Suppressor macrophage (primary cell): ENCODE measurements at places on chromosomes 4 and X.
A peak's percentile ranks its signal among the peaks of the same experiment; 100 is the strongest.

GRCh38 chr4:112063260-112063659 is 82.0 kb upstream of the FAM241A start:
- DNase-seq, result no peak

DNA sequence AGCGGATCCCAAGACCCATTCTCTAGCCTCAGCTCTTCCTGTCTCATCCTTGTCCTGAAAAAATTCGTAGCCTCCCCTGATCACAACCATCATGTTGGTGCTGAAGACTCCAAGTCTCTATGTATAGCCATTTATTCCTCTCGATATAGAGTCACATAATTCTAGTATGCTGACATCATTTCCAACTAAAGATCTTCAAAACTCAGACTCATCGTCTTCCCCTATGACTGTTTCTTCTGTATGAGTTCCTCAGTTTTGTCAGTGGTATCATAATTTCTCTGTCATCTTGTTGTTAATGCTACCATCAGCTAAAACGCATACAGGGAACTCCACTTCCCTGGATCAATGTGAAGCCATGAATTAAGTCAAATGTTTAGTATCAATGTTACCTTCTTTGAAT is 41.2 kb downstream of the UNC5C start:
- DNase-seq, result no peak

DNA sequence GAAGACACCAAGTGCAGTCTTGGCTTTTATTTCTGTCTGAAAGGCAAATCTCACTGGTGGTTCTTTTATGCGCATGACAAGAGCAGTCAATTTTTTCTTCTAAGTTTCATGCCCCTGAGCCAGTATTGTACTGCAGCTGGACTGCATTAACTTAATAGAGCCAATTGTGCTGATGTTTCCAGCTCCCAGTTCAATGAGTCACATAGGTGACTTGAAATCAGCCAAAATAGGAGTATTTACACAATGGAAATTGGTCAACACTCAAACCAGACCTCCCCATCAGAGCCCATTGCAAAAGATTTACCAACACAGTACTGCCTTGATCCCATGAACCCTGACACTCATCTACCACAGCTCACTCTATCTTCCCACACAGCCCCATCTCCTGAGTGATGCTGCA is 100.3 kb upstream of the GUCY1A1 start:
- DNase-seq, result no peak

DNA sequence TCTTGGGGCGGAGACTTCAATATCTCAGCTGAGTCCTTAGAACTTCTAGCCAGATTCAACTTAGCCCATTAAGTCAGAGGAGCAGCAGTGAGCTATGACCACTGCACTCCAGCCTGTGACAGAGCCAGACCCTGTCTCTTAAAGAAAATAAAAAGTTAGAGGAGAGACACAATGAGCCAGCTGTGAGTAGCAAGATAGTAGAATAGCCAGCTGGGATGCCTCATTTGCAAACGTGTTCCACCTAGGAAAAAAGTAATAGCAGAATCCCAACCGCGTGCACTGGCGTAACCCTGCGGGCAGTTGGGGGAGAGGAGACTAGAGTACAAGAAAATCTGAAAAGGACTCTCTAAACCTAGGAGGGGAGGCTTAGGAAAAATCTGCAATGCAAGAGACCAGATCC is 133.2 kb upstream of the ANXA3 start:
- no peak for DNase-seq

DNA sequence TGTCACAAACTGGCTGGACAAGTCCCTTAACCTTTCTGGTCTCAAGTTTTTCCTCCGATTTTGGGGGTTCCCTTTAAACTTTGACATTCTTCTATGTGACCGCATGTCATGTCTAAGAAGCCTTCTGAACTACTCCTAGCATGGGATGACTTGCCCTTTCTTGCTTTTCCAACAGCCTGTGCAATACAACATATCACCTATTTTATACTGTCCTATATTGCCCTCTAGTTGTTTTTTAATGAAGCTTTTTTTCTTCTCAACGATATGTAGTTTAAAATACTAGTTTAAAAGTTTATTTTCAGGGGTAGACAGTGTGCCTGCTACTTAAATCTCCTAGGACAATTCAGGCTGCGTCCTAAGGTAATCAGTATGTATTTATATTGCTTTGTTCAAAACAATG is 1.0 kb upstream of the IGBP1 start:
- no peak for DNase-seq

DNA sequence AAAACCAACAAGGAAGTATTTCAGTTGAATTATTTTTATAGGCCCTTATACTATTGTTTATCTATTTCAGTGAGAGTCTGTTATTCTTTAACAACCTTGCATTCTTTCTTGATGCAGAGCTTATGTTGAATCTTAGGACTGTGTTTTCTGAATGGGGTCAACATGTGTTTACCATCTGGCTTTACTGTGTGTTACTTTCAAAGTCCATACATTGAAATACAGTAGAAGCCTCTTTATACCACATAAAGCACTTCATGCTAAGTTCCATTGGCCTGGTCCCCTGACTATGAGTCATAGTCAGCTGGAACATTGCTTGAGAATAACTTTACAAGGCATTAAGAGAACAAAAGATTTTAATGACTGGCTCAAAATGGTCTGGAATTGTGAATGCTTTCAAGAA is 152.6 kb downstream of the GASK1B start:
- peak; percentile 91 for DNase-seq

GRCh38 chr4:98166025-98166730 is 22.9 kb upstream of the STPG2 start:
- no peak for DNase-seq

DNA sequence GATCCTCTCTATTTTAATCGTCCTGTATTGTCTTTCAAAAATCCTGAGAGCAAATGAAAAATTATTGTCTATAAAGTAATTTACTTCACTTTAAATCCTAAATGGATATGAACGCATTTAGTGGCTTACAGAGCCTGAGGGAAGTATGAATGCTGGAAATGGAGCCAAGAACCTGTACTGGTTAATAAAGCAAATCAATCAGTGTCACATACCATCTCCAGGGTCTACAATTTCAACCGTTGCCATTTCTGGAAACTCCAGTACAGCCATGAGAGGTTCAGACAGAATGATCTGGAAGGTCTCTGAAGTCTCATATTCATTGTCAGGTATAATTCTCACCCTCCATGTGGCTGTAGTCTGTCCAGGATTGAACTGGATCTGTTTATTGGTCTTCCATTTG is 76.6 kb downstream of the FREM3 start:
- no peak for DNase-seq

- DNase-seq, result no peak
Measured at GRCh38 chr4:174707902-174708301, 121.1 kb downstream of the GLRA3 start.

GRCh38 chrX:68588602-68589371 is 58.7 kb upstream of the STARD8 start:
- no peak for DNase-seq

DNA sequence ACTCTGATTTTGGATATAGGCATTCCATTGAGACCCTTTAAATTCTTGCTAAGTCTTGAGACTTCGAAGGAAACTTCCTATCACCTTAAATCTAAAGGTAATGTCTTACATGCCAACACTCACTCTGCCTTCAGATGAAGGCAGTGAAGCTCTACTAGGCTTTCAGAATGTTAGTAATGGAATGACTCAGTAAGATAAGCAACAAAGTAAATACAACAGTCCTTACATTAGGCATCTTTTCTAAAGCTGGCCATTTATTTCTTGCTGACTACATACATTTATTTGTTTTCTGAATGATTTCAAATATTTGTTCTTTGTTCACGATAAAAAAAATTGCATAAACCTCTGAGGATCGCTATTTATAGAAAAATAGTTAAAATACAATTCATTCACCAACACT is 43.5 kb downstream of the ASIC5 start:
- DNase-seq, result no peak

DNA sequence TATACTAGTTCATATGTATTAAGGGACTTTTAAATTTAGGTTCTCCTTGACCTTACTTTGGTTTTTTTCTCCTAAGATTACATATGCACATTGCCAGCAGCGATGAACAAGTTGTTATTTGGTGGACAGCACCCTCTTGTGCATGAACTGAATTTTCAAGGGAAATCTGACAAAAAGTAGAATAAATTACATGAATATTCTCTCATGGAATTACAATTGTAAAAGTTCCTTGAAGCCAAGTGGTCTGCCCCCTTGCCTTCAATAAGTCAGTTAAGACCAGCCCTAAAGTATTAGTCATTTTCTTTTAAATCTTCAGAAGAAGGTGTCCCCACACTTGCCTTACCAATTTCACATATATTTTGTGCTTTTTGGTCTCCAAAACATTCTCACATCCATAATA is 30.7 kb upstream of the SMARCA5 start:
- peak; percentile 59 for DNase-seq
